ENCODE measurements at places on chromosomes 3 and 15. TPM values are rescaled to one million over a fixed set of nuclear protein-coding genes. Genes with fewer than 3 reads are reported as not detected.

C15orf39 gene
- polyA plus RNA-seq = 13.9 TPM

CEMIP gene
- 0.02 TPM for polyA plus RNA-seq

DNA sequence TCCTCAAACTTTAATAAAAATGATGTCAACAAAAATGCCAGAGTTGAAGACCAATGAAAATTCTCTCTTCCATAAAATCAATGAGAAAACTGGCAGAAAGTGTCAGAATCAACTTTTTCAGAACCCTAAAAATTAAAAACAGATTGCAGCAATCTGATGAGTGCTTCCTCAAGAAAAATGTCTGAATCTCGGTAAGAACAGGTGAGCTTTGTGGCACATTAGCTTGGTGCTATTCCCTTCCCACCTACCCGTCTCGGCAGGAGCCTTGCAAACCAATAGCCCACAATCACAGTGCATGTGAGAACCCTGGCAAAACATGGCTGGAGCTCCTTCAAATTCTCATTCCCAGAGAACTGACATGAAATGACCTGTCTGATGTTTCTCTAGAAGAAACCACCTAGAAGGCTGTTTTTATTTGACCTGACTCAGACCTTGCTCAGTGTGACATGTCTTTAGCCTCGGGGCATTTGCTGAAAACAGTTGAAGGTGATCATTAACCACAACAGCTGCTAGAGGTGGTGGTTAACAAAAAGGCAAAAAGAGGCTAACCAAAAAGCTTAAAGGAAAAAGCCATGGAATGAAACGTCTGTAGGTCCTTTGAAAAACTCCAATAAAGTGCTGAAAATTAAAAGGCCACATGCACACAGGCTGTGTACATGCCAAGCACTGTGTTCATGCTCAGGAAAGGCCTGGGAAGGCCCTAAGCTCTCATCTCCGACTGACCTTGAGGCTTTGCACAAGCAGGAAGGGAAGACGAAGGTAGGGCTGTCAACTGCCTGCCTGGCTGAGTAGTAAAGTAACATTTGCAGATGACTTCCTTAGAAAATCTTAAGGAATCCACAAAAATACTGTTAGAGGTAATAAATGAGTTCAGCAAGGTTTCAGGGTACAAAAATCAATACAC is 253.0 kb upstream of the NSMCE3 start:
- DNase-seq = no peak

- no peak for DNase-seq
These were observed 400.4 kb upstream of the RARB start for GRCh38 chr3:25027650-25028049.

DNA sequence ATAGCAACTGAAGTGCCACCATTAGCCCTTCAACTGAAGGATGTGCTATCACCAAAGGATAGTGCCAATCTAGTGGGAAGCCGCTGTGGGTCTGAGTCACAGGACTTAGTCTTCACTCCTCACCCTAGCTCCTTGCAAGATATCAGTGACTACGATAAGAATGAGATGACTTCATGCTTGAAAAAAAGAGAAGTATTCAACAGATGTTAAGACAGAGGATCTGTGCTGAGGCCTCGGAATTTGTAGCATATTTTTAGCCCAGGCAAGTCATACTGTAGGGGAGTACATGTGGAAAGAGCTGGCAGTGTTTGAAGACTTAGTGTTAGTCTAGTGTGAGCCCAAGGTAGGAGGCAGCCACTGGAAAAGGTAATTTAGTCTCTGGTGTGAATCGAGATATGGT is 270.7 kb upstream of the LRTM1 start:
- no peak for DNase-seq
